ENCODE measurements at places on chromosomes 6 and 20.
A peak's percentile ranks its signal among the peaks of the same experiment; 100 is the strongest.

DNA sequence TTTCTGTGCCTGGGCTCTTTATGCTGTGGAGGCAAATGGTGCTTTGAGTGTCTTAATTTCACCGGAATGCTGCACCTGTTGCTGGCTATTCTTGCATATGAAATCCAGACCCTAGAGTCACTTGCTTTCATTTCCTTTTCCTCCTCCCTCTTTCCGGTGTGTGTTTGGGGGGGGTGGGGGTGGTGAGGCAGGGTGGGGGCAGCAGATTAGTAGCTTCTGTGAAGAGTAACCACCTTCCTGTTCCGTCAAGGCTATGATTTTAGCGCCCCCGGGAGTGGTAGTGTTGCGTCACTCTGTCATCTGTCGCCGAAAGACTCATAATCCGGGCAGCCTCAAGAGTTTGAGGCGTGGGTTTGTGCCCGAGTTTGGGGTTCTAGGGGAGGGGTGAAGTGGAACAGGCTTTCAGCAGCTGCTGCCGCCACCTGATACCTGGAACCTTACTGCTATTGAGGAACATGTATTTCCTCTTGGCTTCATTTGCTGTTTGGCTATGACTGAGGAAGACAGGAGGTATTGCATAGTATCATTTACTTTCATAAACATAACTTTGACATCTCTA is 49.1 kb downstream of the UTRN start:
- DNase-seq = peak; percentile 44

DNA sequence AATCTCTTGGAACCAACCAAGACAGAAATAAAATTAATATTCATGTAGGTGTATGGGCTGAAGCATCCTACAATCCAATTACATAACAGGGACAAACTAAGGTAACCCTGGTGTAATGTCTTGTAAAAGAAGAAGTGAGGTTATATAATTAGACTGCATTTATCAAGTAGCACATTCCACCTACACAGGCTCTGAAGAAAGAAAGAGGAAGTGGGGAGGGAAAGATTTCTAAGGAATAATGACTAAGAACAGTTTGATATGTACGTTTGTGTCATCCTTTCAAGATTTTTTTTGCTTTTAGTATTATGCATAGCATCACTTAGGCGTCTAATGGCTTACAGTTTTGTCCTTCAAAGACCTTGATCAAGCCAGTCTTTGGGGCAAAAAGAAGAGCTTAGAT is 139.7 kb downstream of the PLCB1 start:
- no peak for DNase-seq

DNA sequence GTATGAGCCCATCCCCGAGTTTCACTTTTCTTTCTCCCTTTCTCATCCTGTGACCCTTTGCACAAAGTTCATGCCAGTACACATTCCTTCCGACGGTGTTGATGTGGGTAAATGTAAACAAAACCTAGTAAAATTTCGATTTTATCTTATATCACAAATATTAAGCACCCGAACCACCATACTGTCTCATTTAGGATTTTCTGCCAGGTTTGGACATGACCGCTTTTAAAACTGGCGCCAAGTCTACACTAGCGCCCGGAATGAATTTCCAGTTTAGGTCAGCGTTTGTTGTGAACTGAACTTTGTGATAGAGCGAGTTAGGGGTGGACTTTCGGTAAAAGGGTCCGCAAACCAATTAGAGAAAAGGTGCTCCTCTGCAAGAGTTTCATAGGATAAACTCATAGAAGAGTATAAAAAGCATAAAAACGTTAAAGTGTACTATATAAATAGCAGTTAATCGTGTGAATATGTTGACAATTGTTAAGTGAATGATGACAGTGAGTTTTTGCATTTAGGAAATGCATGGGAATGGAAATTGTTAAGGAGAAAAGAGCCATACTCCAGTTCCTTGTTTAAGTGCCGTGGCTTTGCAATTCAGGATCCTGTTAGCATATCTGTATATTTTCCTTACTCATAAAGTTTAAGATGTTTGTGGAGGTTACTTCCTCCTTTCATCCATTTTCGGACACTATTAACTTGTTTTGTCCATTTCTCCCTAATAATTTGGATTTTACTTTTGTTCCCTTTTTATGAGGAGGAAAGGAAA is 937 bp downstream of the AKAP7 start:
- DNase-seq = no peak

DNA sequence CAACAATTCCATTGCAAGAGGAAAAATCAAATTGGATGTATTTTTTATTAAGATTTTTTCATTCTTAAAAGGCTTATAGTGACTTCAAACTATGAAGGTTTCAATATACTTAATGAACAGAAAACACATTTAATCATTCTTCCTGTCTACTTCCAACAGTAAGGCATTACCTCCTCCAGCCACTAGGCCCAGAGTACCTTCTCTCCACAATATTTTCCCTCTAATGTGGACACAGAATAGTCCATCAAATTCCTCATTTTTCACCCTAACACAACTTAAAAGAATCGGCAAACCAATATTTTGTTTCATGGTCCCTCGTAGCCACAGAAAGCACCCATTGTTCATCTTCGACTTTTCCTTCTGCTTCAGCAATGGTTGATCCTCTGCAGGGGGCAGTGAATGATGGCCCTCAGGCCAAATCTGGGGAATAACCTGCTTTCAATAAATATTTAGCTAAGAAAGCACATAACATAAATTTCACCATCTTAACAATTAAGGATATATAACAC is 335.4 kb upstream of the ID4 start:
- DNase-seq = no peak

DNA sequence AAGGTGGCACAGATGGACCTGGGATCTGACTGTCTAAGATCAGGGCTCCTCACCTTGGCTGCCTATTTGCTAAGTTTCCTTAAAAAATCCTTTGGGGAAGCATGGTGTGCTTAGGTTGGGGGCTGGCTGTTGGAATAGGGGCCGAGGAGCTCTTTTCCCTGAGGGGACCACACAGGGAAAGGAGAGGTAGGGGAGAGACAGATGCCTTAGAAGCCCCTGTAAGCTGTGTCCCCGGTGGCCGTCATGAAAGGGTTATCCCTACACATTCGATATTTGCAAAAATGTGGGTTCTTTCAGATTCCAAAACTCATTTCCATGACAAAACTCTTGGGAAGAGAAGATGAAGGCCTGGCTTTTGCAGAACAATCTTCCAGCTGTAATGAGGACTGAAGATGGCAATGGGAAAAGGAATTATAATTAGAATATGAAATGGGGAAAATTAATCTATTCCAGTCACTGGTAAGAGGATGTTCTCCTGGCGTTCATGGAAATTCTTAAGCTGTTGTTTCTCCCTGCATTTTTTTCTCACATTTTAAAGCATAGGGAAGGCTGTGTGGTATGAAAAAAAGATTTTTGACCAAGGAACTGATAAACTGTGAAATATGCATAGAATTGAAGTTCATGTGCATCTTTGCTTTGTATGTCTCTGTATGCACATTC is 53.8 kb downstream of the TOX2 start:
- no peak for DNase-seq

GRCh38 chr6:28531479-28532128 is 5.9 kb downstream of the GPX5 start:
- no peak for DNase-seq

GRCh38 chr6:146990821-146991798 is 213.1 kb upstream of the STXBP5 start:
- DNase-seq = no peak

GRCh38 chr20:37162646-37163045 is 16.5 kb upstream of the RPN2 start:
- DNase-seq = no peak

- DNase-seq = no peak
Observed at GRCh38 chr6:23754197-23754596, 371.8 kb upstream of the NRSN1 start.
